ENCODE measurements at places on chromosomes 5 and 9.

GRCh38 chr5:116504593-116505166 lies 69.9 kb downstream of the SEMA6A start:
- DNase-seq, result no peak

DNA sequence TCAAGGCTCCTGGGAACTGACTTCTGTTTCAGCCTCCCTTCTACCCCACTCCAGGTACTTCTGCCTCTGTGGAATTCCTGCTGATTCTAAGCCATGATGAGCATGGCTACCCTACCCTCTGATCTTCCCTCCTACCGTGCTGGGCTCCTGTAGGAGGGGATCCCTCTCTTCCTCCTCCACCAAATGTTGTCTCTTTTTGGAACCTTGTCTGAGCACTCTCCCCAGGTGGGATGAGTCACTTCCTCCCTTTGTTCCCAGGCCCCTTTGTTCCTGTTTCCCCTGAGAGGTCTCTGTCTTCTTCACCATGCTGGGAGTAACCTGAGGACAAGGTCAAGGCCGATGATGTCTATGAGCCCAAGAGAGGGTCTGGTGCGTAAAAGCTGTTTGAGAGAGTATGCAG lies 213.2 kb downstream of the GABBR2 start:
- DNase-seq, result no peak

- no peak for DNase-seq
Measured at GRCh38 chr9:36438536-36439236, 38.6 kb upstream of the RNF38 start.

- DNase-seq, result no peak
Measured at GRCh38 chr9:33125461-33125860, 41.7 kb downstream of the B4GALT1 start.

GRCh38 chr9:209143-209758 lies 5.4 kb upstream of the DOCK8 start:
- DNase-seq, result no peak

DNA sequence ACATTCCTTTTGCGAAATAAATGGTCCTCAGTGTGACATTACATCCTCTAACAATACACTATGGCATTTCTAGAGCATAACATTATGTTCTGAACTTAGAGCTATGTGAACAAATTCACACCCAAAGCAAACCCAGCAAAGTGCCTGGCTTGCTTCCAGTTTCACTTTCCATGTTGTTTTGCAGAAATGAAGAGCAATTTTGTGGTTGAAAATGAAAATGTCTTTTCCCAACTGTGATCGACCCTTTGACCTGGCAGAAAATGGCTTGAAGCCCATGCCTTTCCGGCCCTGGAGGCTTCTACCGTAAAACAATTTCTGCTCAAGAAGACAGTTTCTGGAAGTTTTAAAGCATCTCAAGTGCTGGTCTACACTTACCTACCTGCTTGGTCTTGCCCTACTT lies 344.7 kb upstream of the RGMB start:
- DNase-seq, result no peak

DNA sequence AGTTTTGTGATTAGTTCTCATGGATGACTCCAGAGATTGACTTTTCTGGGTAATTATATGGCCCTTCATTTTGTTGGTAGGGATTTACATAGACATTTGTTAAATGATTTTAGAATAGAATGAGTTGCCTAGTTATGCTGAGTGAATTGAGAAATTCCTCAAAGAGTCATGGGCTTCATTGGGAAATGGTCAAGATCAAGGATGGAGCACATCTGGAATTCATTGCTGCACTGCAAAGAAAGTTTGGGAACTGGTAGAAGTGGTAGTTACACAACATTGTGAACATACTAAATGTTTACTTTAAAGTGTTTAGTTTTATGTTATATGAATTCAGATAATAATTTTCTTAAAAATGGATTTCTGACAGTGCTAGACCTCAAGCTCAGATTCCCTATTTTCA lies 46.5 kb downstream of the PIP5K1B start:
- DNase-seq, result no peak

DNA sequence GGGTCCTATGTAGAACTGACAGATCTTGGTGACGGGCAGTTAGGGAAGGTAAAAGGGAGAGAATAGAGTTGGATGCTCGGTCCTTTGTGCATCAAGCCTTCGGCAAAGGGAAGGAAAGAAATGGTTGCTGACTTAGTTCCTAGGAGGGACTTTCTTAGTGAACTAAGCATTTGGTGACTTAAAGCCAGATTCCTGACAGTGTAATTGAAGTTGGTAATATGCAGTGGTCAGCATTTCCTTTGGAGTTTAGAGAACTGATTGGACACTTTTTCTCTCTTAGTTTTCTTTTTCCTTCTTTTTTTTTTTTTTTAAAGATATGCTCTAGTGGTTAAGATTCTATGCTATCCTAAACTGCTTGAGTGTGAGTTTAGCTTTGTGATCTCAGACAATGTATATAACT lies 2.3 kb downstream of the CLTA start:
- no peak for DNase-seq

DNA sequence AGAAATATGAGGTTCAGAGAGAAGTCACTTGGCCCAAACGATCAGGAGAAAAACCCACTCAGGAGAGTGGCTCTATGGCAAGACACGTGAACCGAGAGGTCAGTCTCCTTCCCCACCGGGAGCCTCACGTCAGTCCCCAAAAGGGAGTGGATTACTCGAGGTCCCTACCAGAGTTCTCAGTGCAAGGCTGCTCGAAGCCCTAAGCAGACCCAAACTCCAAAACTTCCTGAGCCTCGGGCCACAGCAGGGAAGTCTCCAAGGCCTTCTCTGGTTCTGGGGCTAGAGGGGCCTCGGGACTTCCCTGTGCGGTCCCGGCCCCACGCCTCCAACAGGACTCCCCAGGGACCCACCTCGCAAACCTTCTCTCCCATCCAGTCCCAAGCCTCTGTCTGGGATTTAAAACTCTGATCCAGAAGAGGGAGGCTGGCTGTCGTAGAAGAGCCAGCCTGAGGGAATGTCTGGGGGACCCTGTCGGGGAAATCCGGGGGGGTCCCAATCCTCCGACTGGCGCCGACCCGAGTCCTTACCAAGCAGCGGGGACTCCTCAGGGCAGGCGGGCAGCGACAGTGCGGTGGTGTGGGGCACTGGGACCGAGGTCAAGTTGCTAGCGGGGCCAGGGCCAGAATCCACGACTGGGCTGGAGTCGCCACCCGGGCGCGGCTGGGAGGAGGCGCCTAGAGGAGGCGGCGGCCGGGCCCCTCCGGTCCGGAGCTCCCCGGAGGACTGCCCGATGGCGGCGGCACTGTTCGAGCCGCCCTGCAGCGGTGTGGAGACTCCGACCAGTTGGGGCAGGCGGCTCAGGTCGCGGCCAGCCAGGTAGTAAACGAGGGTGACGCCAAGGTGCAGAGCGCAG lies 679 bp downstream of the B4GALT1 start:
- no peak for DNase-seq

DNA sequence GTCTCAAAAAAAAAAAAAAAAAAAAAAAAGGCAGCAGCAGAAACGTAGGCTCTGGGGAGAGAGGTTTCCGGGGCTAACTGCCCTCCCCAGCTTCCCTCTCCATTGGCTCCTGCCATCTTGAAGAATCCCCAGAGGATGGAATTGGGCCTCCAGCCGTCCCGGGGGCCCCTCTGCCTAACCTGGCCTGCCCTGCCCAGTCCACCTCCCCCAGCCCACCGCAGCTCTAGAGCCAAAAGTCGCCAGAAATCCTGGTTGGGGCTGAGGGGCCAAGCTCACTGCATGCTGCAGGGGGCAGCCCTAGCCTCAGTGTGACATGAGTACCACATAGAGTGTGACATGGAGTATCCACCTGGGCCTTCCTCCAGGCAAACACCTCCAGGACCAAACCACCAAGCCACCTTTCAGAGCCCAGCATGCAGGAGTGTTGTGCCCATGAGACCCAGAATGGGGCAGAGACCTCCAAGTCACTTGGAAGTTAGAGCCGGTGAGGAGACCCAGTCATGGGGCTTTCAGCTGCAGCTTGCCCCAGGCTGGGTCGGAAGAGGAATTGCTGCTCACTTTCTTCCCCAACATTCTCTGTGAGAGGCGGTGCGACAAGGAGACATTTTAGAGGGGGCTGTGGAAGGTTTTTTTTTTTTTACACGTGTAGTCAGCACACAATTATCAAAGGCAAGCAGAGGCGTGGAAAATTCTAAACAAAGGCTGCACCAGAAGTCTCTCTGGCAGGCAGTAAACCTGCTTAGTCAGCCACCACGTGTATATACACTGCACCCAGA lies 17.6 kb downstream of the CD74 start:
- no peak for DNase-seq

GRCh38 chr9:135850737-135851136 lies 56.6 kb downstream of the CAMSAP1 start:
- no peak for DNase-seq

GRCh38 chr5:44769200-44769876 lies 39.4 kb upstream of the MRPS30 start:
- DNase-seq, result no peak

- DNase-seq, result no peak
Measured at GRCh38 chr9:98993570-98993945, 49.9 kb downstream of the COL15A1 start.

DNA sequence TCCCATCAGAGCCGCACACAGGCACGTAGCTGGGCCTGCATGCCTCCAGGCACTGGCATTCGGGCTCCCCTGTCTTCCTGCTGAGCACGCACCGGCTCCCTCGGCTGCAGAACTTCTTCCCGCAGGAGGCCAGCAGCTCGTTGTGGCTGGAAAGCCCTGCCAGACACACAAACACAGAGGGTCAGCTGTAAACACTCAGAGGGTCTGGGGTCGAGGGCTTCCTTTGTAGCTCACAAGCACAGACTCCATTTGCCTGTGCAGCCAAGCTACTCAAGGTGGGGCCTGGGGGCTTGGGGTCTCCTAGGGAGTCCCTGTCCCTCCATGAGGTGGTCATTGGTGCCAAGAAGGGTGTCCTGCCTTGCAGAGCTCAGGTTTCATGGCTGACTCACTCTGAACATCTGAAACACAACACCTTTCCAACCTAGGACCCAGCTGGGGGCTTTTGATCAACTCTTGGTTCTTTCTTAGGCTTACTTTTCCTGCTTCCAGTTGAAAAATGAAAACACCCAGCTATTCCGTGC lies 211.4 kb downstream of the FSTL4 start:
- DNase-seq, result no peak

DNA sequence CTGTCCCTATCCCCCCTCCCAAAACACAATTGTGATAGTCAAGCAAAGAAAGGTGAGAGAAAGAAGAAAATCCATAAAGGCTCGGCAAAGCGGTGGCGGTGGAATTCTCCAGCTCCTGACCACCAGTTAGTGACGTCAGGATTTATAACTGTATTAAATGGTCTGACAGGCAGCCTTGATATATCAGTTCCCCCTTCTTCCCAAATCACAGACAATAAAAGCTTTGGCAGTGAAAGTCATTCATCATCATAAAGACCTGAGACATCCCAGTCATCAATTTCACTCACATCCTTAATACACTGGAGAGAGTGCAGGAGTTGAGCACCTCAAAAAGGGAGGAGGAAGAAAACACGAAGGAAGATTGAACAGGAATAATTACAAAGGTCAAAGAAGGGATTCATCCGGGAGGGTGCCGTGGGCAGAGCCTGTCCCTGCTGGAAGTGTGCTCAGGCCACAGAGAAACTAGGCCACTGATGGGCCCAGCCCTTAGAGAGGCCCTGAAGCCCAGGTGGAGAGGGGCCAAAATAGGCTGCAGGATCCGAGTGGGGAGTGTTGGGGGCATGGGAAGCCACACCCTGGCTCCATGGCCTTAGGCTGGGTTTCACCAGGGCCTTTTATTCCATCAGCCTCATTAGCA lies 131.9 kb downstream of the PAX5 start:
- DNase-seq, result no peak

- DNase-seq, result no peak
Measured at GRCh38 chr5:91438871-91439270, 55.8 kb upstream of the ARRDC3 start.

GRCh38 chr5:136067422-136067821 lies 38.6 kb downstream of the TGFBI start:
- DNase-seq, result no peak

GRCh38 chr9:113929634-113930389 lies 53.7 kb downstream of the ZNF618 start:
- DNase-seq, result no peak

DNA sequence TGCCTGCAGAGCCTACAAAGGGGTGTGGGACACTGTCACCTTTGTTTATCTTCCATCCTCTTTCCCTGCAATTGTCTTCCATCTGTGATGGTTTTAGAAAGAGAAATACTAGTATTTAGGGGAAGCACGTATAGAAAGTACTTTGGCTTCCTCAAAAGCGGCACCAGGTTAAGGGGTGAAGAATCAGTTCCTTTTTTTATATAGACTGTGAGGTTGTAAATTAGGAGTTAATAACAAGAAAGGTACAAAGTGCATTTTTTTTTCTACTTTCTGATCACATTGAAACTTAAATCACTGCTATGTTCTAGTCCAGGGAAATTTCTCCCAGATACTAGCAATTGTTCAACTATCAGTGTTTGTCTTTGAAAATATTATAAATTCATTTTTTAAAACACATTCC lies 219.3 kb downstream of the CEMIP2 start:
- DNase-seq, result no peak

All from activated CD4-positive, CD25-positive, alpha-beta regulatory T cell (primary cell).